ENCODE measurements at places on chromosomes 7 and 10.

- DNase-seq, result no peak
Measured at GRCh38 chr7:143050931-143051330, 1.2 kb upstream of the OR6V1 start.

DNA sequence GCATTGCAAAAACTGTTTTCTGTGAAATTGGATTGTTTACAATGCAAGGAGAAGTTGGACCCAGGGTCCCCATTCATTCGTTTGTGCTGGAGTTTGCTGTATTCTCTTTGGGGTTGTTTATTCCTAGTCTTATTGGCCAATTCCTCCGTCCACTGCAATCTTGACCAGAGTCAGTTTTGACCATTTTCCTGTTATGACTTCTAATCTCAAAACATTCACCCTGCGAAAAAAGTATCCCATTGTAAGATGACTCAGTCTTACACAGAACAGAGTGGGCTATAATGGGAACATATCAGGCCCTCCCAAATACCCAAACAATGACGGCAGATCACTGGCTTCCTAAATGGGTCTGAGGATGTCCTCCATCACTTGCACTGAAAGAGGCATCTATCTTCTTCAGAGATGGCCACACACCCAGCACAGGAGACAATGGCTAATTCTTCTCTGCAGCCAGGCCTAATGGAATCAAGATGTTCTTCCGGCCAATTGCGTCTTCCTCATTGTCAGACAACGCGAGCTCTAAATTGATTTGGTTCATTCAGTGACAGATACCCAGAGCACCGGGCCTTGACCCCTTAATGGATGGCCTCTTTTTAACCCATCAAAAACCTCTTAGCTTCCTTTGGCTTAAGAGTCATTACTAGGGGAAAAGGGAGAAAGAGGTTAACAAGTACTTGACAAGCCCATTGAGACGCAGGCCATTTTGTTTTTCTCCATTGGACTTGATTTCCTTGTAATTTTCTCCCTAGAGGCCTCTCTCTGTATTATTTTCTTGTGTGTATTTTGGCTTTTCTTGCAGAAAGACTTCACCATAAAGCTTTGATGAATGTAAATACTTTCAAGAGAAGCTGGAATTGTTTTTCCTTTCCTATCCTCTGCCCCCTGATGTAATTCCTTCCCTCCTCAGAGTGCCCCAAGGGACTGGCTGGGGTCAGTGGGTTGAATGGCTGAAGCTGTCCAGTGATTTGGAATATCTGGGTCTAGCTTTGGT lies 129.6 kb downstream of the PRPF18 start:
- no peak for DNase-seq

- DNase-seq, result peak; percentile 79
Measured at GRCh38 chr7:112205343-112206237, 609 bp downstream of the DOCK4 start.

DNA sequence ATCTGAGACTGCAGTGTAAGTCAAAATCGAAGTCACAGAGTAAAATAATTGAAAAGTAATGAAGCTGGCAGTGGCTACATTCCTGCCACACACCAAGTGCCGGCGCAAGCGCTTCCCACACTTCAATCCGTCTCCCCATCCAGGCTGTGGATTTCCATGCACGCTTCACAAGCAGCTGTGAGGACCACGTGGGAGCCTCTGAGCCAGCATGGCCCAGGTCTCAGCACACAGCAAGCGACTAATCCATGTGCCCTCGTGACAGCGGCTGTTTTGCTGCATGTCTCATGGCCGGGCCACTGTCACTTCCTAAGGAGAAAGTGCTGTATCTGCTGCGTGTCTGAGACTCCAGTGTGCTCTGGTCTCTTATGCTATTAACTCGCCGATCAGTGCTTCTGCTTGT lies 566.9 kb downstream of the DNAJB6 start:
- DNase-seq, result no peak

GRCh38 chr10:124732931-124733570 lies 11.1 kb downstream of the FAM53B start:
- peak; percentile 80 for DNase-seq

DNA sequence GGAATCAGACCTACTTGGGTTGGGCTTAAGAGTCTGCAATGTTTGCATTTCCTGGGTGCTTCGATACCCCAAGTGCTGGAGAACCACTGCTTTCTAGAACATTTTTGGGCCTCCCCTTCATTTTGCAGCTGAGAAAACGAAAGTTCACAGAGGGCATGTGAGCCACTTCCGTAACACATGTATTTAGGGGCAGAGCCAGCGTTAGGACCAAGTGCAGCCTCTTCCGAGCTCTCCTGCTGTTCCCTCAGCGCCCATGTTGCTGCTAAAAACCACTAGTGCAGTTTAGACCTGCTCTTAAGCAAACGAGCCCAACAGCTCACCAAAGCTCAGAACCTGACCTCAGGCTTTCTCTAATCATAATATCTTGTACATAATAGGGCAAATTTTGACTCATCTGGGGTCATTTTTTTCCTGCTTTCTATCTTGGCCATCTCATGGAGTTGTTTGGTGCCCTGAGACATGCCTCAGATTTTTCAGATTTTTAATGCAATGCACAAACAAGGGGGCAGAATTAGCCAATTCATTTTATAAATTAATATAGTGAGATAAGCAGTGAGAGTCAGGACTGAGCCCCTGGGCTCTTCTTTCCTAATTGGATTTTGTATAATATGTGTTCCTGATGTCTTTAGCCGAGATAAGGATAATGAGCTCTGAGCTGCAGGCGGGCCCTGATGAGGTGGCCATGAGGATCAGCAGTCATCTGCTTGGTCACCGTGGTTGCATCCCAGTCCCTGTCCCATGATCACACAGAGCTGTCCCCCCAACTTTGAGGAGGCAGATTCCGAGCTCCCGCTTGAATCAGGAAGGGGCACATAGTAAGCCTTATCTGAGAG lies 12.9 kb downstream of the BAG3 start:
- DNase-seq, result peak; percentile 79

DNA sequence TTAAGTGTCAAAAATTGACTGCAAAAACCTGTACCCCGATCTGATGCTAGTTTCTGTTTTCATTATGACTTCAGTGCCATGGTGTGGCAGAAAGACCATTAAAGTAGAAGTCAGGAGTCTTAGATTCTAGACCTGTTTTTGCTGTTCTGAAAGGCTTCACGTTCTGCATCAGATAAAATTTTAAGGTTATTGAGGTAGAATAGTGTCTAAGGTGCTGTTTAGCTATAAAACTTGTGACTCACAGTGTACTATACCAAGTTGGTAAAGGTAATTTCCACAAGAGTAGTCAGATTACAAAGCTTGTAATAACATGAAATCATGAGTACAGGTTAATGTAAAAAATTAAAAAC lies 38.6 kb downstream of the ZNRF2 start:
- DNase-seq, result peak; percentile 68

- DNase-seq, result no peak
Measured at GRCh38 chr10:46239993-46240683, 46.7 kb upstream of the ANTXRL start.

- no peak for DNase-seq
Measured at GRCh38 chr7:132965951-132966350, 115.9 kb downstream of the CHCHD3 start.

Measured in activated CD4-positive, alpha-beta T cell treated with anti-CD3 and anti-CD28 coated beads, Interleukin-2, amount 10 ng/mL, durations not matched to agents 24 days and 14 days (primary cell).